Stimulated activated CD4-positive, alpha-beta T cell treated with anti-CD3 and anti-CD28 coated beads, Interleukin-1b, Interleukin-23, amount 100 ng/mL, for 1 hour (primary cell): ENCODE measurements at places on chromosomes 7 and 10.

DNA sequence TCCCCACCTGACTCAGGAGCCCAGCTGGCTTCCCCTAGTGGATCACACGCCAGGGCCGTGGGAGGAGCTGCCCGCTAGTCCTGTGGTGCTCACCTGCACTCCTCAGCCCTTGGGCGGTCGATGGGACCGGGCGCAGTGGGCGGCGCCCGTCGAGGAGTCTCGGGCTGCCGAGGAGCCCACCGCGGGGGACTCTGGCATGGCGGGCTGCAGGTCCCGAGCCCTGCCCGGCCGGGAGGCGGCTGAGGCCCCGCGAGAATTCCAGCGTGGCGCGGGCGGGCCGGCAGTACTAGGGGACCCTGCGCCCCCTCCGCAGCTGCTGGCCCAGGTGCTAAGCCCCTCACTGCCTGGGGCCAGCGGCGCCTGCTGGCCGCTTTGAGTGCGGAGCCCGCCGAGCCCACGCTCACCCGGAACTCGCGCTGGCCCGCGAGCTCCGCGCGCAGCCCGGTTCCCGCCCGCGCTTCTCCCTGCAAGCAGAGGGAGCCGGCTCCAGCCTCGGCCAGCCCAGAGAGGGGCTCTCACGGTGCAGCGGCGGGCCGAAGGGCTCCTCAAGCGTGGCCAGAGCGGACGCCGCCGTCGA is 367.9 kb downstream of the TYW1 start:
- no peak for DNase-seq

DNA sequence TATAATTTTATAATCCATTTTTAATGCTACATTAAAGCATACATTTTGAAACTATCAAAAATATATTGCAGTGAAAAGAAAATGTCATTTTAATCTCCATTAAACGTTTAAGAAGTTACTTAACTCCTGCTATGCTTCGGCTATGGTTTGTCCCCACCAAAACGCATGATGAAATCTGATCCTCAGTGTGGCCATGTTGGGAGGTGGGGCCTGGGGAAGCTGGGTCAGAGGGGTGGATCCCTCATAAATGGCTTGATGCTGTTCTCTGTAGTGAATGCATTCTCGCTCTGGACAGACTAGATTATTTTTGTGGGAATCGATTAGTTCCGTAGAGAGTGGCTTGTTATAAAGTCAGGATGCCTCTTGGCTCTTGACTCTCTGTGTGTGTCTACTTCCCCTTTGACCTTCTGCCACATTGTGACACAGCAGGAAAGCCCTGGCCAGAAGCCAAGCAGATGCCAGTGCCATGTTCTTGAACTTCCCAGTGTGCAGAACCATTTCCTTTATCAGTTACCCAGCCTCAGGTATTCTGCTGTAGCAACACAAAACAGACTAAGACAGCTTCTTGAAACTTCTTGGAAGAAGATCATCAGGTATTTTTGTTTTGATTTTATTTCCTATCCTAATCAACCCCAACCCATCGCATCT is 77.8 kb downstream of the TCERG1L start:
- DNase-seq = no peak

DNA sequence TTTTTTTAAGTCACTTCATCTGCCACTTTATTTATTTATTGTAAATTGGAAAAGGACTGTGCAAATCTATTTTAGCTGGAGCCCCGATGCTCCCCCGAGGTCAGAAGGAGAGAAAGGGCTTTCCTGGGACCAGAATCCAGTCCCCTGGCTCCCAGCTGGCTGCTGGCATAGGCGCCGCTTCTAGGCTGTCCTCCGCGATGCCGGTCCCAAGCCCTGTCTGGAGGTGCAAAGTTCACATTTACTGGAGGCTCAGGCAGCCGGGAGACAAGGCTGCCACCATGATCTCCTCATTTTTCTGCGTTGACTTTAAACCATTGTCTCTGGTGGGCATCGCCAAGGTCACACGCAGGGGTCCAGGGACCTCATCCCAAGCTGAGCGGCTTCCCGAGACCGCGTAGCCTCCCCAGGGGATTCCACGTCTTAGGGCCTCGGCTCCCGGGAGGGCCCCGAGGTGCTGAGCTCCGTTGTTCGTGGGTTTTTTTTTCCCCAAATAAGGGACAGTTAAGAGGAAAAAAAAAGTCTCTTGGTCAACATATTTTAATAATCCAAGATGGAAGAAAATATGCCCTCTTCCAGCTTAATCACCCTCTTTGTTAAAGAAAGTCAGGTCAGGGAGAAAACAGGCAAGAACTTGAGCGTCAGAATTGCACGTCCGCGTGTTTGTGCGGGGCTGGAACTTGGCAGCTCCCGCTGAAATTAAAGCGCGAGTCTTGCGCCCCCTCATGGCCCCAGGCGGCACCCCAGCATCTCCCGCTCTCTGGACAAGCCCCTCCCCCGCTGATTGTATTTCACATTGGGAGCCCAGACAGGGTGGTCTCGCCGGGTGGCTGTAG is 11.9 kb downstream of the RGR start:
- peak; percentile 33 for DNase-seq

DNA sequence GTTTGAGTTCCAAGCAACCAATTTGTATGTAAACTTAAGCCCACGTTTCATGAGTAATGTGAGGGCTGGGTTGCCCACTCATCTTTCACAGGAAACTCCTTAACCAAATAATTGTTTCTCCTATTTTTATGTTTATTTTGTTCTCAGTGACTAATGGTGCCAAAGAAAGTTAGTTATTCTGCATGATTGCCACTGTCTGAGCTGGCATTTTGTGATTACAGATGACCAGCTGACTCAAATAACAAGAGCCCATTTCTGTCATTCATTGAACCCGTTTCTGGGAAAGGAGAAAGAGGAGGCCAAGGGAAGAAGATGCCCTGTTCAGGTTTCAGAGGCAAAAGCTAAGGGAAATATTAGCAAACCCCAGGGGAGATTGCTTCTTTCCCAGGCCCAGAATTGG is 186.9 kb upstream of the MYO3A start:
- no peak for DNase-seq

DNA sequence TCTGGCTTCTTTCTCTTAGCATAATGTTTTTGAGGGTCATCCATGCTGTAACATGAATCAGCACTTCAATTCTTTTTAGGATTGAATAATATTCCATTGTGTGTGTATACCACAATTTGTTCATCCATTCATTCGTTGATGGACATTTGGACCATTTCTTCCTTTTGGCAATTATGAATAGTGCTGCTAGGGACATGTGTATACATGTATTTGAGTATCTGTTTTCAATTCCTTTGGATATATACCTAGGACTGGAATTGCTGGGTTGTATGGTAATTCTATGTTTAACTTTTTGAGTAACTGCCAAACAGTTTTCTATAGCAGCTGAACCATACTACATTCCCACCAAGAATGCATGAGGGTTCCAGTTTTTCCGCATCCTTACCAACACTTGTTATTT is 39.2 kb downstream of the GBF1 start:
- DNase-seq = no peak

DNA sequence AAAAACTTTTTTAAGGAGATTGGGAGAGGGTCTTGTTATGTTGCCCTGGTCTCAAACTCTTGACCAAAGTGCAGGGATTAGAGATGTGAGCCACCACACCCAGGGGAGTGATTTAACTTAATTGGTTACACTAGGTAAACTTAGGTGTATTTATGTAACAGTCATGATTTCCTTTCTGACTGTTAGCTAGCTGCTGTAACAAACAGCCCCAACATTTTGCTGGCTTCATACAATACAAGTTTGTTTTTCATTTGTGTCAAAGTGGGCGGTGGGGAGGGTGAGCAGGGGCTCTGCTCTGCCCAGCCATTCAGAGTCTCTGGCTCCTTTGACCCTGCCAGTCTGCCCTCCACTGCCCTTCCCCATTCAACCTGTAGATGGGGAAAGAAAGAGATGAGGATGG is 9.3 kb downstream of the DOCK1 start:
- DNase-seq = no peak

DNA sequence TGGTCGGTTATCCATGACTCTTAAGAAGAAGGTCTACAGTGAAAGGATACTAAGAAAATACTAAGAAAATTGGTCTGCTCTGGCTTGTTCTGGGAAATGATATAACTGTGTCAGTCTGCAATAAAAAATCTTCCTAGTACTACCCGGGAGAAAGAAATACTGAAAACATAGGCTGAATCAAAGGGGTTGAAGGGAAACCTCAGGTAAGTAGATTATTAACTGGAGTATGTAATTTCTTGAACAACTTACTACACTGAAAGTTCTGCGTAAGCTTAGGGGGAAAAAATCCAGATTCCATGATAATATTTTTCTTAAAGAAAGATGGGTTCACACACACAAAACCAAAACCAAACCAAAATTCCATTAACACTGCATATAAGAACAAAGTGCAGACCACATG is 143.3 kb downstream of the KMT2E start:
- DNase-seq = no peak

DNA sequence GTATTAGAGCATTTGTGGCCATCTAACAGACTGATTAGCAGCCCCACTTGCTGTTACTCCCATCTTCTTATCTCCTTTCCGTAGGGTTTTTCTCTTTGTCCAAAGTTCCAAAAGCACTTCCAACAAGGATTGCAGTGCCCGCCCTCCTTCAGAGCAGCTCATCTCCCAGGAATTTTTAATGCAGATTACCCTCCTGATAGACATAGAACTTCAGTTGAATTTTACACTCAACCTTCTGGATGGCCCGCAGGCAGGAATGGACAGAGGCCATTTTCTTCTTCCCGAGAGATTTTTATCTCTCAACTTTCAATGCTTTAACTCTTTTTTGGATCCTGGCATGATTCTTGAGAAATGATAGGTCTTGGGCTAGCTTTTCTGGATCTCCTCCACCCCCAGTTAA is 23.3 kb downstream of the PRKG1 start:
- DNase-seq = no peak

GRCh38 chr7:88969167-88969566 is 173.6 kb upstream of the TEX47 start:
- no peak for DNase-seq

DNA sequence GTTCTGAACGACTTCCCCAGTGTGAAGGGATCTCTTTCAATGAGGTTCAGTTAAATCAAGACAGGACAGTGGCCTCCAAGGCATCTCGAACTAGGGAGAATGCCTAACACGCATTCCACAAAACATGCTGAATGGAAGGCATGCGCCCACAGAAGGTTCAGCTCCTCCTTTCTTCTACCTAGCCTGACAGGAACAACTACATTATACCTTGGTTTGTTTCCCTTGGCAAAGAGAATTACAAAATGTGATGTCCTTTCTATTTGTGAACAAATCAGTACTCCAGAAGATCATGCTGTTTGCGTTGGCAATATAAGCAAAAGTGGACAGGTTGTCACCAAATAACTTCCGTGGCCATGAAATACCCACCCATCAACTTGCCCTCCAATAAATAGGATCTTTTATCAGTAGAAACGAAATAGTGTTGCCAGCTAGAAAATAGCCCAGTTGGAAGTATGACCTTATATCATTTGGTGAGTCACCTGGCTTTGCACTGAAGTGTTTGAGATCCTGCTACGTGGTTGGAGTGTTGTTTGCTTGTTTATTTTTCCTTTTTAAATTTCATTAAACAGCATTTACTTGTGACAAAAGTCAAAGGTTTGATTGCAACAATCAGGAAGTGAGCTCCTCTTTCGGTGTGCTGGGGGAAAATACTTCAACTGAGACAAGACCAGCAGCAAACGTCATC is 117.0 kb upstream of the FAM204A start:
- DNase-seq = no peak

DNA sequence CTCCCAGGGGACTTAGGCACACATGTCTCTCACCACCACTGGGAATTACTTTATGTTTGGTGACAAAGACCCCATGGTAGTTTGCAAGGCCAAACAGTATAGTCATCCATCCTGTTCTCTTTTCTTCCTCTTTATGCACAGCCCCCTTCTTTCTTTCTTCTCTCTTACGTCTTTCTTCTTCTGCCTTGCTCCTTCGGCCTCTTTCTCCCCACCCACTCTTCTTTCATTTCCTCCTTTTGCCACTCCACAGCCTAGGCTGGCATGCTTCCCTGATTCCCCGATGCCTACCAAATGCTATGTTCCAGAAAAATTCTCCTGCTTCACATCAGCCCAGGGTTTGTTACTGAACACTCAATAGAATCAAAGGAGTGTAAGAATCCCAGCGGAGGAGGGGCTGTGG is 62.4 kb upstream of the MKLN1 start:
- DNase-seq = no peak

DNA sequence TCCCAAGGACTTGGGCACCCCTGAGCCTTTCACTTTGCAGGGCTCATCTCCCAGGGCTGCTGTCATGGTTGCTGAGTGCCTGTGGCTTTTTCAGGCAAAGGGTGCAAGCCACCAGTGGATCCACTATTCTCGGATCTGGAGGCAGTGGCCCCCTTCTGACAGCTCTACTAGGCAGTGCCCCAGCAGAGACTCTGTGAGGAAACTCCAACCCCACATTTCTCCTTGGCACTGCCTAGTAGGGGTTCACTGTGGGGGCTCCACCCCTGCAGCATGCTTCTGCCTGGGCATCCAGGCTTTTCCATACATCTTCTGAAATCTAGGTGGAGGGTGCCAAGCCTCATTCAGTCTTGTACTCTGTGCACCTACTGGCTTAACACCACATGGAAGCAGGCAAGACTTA is 675.0 kb upstream of the MBL2 start:
- DNase-seq = no peak

- no peak for DNase-seq
Measured at GRCh38 chr7:22193450-22193983, 163.4 kb downstream of the RAPGEF5 start.

DNA sequence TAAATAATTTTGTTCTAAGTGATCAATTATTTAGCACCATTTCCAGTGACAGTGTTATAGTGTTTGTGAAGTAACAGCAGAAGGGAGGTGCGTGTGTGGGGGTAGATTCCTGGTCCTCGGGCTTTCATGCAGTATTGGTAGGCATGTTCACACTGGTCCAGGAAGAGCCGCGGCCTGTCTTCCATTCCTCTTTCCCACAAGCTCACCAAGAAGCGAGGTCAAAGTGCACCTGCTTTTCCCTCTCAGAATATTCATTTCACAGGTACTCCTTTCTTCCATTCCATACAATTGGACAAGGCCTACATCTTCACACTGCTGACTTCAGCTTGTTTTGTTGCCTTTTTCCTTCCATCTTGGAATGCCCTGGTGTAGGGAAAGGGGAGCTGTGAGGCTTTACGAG is 151.8 kb upstream of the CELF2 start:
- DNase-seq = no peak

DNA sequence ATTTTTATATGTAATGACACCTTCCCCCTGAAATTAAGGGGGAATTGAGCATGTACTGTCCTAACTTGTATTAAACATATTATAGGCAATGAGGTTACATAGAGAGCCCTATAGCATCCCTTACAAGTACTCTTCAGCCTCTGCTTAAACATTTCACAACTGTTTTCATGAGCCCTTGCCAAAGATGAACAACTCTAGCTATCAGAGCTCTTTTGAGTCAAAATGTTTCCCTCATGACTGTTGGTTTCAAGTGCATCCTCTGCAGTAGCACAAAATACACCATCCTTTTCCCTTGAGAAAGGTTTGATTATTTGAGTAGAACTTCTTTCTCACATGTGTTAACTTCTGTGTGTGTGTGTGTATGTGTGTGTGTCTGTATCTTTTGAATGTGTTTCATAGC is 1157.6 kb upstream of the CELF2 start:
- no peak for DNase-seq

- no peak for DNase-seq
Measured at GRCh38 chr10:82497439-82497838, 622.4 kb downstream of the NRG3 start.

- no peak for DNase-seq
Measured at GRCh38 chr10:116683821-116684220, 58.5 kb downstream of the HSPA12A start.

GRCh38 chr10:103603382-103603781 is 109.9 kb downstream of the NEURL1 start:
- DNase-seq = no peak
